Fibroblast of skin of back (primary cell): ENCODE measurements at places on chromosomes 2 and 18.
A peak's percentile ranks its signal among the peaks of the same experiment; 100 is the strongest.

GRCh38 chr2:138766464-138766863 is 13.7 kb downstream of the NXPH2 start:
- DNase-seq = no peak

DNA sequence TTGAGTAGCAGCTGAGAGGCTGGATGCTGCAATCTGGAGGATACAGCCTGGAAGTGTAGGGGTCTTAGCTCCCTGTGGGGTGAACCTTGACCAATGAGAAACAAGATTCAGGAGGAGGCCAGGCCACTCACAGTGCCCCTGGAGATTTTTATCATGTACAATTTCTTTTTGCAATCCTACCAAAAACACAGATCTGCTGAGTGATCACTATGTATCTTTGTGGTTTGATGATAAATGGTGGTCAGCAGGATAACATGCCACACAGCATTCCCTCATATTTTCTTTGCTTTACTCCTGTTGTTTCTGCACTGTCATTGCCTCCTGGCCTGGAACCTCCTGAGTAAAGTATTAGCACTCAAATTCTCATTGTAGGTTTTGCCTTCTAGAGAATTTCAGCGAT is 357.9 kb downstream of the THSD7B start:
- peak; percentile 91 for DNase-seq

DNA sequence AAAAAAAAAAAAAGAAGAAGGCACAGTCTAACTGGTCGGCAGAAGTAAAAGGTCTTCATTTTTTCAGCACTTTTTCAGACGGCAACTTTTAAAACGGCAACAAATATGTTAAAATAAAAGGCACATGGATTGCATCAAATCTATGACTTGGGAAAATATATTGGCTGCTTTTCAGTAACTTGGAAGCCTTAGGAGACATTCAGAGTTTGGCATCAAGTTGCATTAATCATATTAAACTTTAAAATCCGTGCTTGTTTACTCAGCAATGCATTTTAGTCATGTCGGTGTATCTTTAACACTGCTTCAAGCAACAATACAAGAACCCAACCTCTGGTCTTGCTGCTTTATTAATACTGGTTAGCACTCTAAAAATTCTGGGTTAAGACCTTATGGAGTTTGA is 111.1 kb downstream of the MEP1B start:
- DNase-seq = peak; percentile 20

GRCh38 chr2:36530983-36531354 is 67.0 kb downstream of the FEZ2 start:
- peak; percentile 73 for DNase-seq

- DNase-seq = no peak
Measured at GRCh38 chr2:126345691-126346090, 310.3 kb upstream of the GYPC start.

GRCh38 chr18:60372596-60372995 is at the start of gene MC4R:
MC4R (minus strand) TSS chr18:60372775; CDS start chr18:60372349, 426 bp downstream.
- peak; percentile 86 for DNase-seq

DNA sequence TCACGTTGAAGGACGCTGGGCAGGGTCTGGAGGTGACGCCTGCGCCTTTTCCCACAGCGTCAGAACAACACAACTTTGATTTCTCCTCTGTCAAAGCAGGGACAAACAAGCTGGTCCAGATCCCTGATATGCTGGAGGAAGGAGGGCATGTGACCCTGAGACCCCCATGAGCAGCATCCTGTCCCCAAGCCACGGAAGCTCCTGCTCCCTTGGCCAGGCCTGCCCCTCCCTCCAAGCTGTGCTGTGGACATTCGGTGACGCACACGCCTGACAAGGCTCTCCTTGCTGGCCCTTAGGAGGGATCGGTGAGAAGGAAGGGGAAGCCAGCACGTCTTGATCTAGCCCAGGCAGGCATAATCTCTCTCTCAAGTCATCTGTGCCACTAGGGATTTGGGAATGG is 11.3 kb downstream of the MLPH start:
- peak; percentile 42 for DNase-seq

- DNase-seq = peak; percentile 22
Measured at GRCh38 chr18:76621782-76622495, 126.9 kb upstream of the ZNF516 start.

DNA sequence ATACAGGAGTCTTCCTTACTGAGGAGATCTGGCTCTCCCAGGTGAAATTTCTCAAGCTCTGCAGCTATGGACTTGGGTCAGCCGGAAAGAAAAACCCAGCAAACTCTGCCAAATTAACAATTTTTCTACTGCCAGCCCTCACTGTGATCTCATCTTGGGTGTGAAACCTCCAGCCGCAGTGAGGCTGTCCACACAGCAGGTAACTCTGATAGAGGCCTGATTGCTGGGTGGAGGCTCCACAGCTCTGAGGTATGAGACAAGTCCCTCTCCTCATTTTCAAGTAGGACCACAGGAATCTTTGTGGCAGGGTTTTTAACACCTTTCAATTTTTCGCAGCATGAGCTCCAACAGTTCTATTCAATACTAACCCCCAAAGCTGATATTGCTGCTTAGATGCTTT is 430.6 kb upstream of the RAB6C start:
- no peak for DNase-seq

GRCh38 chr18:64017870-64018269 is 48.0 kb downstream of the SERPINB8 start:
- peak; percentile 29 for DNase-seq

- no peak for DNase-seq
Measured at GRCh38 chr2:95138702-95139101, 17.1 kb upstream of the MRPS5 start.

GRCh38 chr2:224241001-224241400 is 160.9 kb downstream of the FAM124B start:
- DNase-seq = no peak

- peak; percentile 84 for DNase-seq
Measured at GRCh38 chr2:20577495-20578235, 73.2 kb downstream of the HS1BP3 start.

GRCh38 chr2:194562329-194562728 is 1094.7 kb upstream of the SLC39A10 start:
- DNase-seq = no peak

GRCh38 chr2:172239944-172240590 is 137.4 kb upstream of the DLX2 start:
- peak; percentile 33 for DNase-seq

DNA sequence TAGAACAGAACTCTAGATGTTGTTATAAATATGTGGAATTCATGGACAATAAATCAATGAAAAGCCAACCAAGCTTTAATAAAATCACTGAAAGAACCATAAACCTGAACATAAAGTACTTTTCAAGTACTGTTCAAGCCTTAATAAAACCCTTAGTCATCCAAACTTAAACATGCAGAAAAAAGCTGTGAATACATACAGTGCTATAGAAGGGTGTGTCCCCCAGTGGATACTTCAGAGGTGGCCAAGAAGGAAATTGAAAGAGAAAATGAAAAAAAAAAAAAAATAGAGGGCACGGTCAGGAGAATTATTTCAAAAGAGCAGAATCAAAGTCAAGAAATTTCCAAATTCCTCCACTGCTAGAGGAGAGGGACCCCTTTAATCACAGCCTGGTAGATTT is 141.1 kb downstream of the SP100 start:
- no peak for DNase-seq
